ENCODE measurements at places on chromosomes 1 and 21.

DNA sequence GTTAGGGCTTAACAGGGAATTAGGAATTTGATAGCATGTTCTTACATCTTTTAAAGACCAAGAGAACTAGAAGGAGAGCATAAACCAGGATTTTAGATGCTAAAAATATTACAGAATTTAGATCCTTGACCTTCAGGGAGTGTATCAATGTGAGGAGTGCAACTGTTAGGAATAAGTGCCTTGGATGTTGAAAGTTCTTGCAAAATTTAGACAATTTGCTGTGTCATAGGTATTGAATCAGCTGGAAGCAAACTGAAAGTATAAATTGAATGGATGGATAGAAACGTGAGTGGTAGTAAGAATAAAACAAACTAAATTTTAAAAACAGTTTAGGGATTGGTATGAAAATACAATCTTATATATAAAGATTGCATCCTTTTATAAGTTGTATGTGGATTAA is 27.7 kb downstream of the PPP1R12B start:
- no peak for DNase-seq

DNA sequence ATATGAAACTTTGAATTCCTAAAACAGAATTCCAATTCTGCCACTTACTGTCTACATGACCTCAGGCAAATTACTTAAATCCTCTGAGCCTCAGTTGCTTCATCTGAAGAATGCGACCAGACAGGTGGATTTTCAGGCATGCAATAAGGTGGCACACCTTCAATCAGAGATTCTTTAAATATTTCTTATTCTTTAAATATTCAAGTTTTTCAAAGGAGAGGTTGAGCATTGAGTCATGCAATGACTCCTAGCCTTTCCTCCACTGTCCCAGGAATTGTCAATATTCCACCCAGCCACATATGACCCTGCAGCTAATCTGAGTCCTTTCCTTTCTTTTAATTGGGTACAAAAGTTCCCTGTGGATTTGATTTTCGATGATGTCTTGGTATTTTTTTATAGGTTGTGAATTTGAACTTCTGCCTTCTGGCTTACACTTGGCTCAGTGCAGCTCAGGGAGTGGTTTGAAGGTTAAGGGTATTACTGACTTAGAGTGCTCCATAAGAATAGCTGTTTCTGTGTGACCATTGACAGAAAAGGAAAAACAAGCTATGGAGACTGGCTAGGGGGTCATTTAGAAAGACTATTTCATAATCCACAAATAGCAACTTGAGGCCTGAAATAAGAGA is 52.2 kb upstream of the PRDX6 start:
- DNase-seq: no peak

- DNase-seq: no peak
These were observed 217.9 kb downstream of the NTNG1 start for GRCh38 chr1:107358619-107359327.

DNA sequence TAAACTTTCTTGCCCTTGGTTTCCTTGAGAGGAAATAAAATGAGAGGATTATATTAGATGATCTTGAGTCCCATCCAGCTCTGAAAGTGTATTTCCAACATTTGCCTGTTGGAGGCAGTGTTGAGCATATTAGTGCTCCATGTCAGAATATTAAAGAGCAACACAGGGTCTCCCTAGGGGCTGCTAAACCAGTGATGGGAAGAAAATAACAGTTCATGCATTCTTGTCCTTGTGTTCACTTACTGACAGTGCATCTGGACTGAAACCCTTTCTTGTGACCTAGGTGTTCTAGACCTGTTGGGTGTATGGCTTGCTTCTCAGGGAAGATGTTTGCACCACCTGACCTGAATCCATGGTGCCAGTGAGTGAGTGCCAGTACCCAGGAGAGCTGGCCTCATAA is 124.7 kb upstream of the KIAA0040 start:
- peak; percentile 30 for DNase-seq

DNA sequence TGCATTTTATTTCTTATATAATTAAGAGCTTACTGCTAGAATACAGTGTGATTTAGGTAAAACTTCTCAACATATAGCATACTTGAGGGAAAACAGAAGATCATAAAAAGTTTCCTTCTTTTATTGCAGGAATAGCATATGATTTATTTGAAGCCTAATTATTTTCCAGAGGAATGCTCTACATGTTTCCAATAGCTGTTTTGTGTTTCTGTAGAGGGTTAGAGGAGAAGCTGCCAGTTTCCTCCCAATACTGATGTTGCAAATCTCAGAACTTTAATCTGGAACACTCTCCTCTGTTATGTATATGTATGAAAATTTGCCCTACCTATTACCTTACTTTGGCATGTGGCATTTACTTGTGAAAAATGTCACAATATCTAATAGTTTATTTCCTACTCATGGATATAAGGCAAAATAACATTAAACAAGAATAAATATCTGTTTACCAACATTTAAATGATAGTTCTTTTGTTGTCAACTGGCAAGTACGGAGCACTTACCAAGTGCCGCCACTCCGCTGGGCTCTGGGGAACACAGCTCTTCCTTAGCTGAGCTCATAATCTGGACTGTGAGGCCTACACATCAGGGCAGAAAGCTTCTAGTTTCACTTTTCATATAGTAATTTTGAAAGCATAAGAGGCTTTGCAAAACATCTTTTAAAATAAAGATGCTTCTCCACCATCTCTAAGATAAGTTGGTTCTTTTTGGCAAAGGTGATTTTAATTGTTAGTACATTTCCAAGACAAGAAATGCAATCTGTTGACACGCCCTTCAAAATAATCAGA is 239.8 kb upstream of the C1orf105 start:
- DNase-seq: peak; percentile 42

DNA sequence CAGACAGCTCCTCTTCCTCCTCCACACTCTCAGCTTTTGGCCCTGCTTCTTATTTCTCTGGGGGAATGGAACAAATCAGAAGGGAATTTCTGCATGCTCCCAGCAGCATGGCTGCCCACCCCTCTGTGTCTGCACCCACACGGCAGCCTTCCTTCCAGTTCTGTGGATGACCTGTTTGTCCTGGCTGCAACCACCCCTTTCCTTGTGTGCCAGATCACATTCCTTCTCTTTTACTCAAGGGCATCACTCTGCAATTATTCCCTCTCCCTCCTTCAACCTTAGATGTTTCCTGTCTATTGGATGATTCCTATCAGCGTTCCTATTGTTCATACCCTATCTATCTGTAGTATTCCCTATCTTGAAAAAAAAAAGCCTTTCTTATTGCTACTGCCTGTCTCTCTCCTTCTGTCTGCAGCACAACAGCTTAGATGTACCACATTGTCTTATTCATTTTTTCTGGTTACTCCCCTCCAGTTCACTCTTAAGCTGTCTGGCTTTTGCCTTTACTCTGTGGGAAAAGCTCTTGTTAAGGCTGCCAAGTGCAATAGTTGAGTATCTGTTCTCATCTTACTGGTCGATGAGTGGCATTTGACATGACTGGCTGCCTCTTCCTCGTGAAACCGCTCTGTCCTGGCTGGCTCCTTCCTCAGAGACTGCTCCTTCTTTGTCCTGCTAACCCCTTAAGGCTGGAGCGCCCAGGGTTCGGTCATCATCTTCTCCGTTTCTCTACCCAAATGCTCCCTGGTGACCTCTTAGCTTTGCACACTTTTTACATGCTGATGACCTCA is 351.1 kb downstream of the CAMTA1 start:
- DNase-seq: no peak

- DNase-seq: no peak
These were observed 6.3 kb downstream of the CD2 start for GRCh38 chr1:116760487-116760886.

DNA sequence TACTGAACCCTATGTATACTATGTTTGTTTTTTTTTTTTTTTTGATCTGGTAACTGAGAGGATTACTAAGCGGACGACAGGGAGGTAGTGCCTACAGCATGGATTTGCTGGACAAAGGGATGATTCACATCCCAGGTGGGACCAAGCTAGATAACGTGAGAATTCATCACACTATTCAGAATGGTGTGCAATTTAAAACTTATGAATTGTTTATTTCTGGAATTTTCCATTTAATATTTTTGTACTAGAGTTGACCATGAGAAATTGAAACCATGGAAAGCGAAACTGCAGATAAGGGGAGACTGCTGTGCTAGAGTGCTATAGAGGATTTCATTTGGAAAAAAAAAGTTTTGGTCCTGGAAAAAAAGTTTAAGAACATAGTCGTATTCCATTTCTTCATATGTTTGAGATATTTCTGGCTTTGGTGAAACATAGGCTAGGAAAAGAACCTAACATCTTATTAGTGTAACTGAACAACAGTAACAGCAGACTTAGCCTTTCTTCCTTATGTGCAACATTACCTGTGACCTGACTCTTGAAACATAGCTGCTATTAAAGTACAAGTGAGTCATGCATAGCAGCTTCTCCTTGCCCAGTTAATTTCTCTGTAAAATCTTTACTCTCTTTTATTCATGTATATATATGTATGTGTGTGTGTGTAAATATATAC is 202.5 kb downstream of the FGGY start:
- no peak for DNase-seq

- DNase-seq: no peak
These were observed 25.6 kb upstream of the CDC42BPA start for GRCh38 chr1:227343727-227344551.

Measured in stimulated activated naive CD8-positive, alpha-beta T cell treated with anti-CD3 and anti-CD28 coated beads, Interleukin-15, Interleukin-2, amounts not matched to agents 100 U/mL and 50 U/mL, for 24 hours (primary cell).